ENCODE measurements at places on chromosomes 4 and X.

DNA sequence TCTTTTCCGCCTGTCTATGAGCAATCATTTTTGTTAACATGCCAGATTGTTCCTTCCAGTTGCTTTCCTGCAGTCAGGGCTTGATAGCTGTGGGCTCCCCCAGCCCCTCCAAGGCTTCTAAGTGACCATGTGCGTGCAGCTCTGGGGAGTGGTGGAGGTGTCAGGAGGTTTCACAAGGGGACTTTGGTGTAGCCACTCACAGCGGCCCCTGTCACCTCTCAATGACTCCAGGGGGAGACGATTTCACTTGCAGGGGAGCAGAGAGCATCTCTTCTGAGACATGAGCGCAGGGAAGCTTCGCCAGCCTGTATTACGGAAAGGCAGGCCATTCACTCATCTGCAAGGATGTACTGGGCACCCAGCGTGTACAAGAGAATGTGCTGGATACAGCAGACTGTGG lies 3.1 kb upstream of the GPR78 start:
- no peak for DNase-seq

DNA sequence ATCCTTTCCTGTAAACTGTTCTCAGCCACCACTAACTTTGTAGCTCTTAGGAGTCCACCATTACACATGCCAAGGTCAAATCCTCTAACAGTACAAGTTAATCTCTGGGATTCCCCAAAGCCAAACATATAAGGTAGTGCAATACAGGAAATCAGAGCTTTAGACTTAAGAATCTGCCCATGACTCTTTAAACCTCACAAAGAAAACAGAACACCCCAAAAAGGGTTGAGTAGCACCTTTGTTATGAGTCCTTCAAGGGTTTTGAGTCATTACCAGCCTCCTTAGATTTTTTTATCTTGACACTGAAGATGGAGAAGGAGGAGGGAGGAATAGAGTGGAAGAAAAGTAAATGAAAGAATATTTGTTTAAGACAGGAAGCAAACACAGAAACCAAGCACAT lies 243.9 kb upstream of the SPANXN1 start:
- no peak for DNase-seq

GRCh38 chrX:8237718-8238117 lies 66.7 kb upstream of the VCX2 start:
- no peak for DNase-seq

- DNase-seq: no peak
These were observed 1.0 kb downstream of the SOX3 start for GRCh38 chrX:140503714-140504351.

GRCh38 chr4:151489462-151490203 lies 80.7 kb downstream of the FHIP1A start:
- no peak for DNase-seq

GRCh38 chr4:163107754-163108153 lies 58.9 kb downstream of the NAF1 start:
- DNase-seq: no peak

GRCh38 chr4:7772711-7773385 lies 166.8 kb downstream of the AFAP1 start:
- DNase-seq: no peak
